ENCODE measurements at places on chromosomes 5 and 9.

DNA sequence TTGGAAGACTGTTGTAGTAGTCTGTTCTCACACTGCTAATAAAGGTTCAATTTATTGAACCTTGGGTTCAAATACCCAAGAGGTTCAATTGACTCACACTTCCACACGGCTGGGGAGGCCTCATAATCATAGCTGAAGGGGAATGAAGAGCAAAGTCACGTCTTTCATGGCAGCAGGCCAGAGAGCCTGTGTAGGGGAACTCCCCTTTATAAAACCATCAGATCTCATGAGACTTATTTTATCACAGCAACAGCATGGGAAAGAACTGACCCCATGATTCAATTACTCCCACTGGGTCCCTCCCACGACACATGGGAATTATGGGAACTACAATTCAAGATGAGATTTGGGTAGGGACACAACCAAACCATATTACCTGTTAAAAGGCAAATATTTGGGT lies 268.2 kb downstream of the TMEM167A start:
- DNase-seq, result no peak

DNA sequence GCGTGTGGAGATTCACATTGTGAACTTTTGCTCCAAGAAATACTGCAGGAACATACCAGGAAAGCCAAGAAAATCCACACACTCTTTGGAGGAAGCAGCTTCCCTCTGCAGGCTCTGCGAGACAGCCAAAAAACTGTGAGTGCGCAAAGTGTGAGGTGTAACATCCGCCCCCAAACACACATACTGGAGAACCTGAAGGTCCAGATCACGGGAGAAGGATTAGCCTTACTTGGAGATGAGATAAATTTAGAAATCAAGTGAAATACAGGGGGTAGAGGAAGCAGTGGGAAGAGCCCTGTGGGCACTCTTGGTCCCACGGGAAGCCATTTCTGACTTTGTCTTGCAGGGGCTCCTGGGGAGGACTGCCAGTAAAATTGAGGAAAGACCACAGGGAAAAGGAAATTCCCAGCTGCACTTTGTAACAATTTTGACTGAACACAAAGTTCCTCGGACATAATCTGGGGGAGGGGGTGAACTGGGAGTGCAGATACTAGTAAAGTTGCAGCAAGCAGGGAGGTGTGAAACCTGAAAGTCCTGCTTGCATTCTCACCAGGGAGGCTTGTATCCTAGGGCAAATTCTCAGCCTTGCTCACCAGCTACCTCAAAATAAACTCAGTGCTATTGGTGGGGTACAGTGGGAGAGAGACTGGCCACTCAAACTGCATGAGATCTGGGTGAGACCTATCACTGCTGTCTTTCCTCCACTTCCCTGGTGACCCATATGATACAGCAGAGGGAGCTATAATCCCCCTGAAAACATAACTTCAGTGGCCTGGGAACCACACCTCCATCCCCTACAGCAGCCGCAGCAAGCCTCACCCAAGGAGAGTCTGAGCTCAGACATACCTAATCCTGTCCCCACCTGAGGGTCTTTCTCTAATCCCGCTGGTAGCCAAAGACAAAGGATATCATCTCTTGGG lies 109.1 kb downstream of the ALDH1A1 start:
- DNase-seq, result no peak

DNA sequence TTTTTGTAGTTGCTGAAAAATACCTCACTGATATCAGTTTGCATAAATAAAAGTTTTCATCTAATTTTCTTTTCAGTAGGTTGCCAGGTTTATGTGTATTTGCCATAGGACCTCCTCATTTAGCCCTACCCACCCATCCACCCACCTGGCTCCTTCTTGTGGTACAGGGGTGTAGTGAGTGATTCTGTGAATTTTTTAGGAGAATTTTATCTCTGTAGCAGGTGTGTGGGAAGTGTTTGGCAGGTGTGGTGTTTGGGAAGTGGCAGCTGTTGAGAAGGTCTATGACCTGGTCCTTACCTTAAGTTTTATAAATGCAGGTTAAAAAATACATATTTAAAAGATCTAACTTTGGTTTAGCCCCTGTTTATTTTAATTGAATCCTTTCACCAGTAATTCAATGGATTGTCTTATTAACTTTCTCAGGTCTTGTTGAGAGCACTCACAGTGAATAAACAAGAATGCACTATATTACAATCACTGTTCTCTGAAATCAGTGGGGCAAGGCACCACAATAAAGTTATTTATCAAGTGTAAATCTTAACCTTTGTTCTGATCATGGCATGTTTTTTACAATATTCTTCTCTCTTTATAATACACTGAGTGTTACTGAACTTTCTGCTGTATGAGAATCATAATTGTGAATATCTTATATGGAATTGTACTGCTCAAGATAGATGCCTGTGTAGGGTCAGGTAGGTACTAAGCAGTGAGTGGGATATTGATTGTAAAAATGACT lies 189.1 kb downstream of the WDR70 start:
- no peak for DNase-seq

DNA sequence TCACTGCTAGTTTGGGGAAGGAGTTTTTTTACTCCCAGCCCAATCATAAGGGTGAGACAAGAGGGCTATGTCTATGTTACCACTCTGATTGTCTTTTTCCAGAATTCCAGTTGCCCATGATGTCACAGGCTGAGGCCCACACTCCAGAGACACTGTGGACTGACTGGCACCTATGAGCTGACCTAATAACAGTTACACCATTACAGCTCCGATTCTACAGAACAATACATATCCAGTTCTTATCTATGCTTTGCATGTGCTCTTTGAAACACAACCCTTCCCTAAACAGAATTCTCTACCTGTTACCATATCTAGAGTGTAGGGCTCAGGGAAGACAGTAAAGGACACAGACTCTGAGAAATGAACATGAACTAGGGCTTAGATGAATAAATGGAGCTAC lies 45.7 kb upstream of the ALDOB start:
- DNase-seq, result no peak

DNA sequence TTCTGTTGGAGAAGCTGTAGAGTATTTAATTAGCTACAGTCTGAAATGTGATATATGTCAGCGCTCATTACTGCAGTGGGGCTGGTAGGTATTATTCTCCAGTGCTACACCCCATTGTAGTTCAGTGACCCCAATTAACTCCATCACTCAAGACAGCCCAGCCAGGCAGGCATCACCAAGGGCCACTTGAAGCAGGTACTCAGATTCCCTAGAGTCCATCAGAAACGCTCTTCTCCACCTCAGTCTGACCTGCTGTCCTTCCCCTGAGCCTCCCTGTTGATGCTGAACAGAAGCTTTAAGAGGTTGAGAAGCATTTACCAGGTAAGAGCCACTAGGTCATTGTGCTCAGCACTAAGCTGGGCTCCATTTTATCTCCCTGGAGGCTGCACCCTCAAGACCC lies 71.8 kb downstream of the GALNT10 start:
- no peak for DNase-seq

DNA sequence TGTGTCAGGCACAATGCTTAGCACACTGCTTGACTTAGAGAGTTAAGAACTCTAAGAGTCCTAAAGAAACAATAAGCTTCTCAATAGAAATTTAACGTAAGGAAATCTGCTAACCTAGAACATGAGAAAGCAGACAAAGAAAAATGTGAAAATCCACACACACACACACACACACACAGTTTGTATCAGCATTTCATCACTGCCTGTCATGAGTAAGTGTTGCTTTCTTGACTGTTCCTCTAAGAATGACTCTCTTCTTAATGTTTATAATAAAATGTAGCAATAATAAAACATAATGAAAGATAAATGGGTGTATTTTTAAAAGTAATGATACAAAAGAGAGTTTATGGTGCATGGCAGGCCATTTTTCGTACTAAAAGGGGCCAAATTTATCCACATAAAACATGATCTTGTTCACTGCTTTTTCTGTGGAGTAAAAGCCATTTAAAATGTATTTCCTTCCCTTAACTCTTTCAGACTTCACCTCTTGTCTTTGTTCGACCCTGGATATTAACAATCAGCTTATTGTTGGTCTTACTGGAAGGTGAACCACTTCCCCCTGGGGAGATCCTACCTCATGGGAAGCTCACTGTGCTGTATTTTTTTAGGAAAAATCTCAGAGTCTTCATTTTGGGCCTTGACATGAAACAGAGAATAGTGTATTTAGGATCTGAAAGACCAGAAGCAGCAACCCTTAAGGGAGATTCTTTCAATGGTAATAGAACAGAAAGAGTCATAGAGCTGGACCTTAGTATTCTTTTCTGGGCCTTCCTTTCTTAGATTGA lies 107.3 kb upstream of the ANKRD55 start:
- DNase-seq, result no peak

- no peak for DNase-seq
Measured at GRCh38 chr5:5199495-5199894, 59.4 kb downstream of the ADAMTS16 start.

- no peak for DNase-seq
Measured at GRCh38 chr5:89293810-89294209, 410.8 kb upstream of the MEF2C start.

DNA sequence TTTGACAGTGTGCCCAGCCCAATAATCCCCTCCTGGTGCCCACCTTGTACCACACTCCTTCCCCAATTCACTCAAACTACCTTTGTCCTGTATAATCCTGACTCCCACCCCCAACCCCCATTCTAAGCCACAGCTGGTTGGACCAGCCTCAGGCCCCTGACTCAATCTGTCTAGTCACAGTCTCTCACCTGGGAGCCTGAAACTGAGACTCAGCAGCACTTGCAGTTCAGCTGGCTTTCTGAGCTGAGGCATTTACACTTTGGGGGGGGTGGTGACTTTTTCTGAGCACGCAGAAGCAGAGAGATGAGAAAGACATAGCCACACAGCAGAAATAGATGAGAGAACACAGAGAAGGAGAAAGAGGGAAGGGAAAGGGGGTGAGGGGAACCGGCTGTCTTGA lies 247.3 kb downstream of the MAN2A1 start:
- no peak for DNase-seq

DNA sequence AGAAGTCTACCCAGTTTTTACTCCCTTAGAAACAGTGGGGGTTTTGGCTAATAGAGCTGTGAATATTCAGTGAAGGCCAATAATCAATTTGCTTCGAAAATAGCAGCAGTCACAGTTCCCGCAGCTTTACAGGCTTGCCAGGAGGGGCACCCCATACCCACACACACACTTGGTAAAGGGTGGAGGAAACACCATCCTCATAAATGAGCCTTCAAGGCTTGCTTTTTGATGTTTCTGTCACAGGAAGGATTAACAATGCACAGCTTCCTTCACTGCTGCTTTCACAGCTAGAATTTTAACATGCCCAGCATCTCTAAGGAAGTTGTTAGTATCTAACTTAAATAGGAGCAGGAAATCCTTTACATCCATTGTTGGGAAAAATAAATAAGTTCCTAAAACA lies 1247.5 kb upstream of the C9orf72 start:
- no peak for DNase-seq

DNA sequence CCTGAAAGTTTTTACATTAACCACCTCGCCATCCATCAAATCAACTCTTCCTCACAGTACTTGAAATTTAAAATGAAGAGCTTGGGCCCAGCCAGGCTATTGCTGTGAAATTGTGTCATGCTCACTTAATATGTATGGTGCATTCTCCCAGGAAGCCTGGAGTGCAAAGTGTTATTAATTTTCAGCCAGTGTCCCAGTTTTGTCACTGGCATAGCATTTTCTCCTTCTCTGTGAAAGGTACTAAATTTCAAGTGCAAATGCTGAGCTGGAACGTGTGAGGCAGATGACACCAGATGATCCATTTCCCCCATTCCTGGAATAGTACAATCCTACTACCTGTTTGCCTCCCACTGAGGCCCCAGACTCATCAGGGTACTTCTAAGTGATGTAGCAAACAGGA lies 397.6 kb upstream of the ACTBL2 start:
- DNase-seq, result no peak

DNA sequence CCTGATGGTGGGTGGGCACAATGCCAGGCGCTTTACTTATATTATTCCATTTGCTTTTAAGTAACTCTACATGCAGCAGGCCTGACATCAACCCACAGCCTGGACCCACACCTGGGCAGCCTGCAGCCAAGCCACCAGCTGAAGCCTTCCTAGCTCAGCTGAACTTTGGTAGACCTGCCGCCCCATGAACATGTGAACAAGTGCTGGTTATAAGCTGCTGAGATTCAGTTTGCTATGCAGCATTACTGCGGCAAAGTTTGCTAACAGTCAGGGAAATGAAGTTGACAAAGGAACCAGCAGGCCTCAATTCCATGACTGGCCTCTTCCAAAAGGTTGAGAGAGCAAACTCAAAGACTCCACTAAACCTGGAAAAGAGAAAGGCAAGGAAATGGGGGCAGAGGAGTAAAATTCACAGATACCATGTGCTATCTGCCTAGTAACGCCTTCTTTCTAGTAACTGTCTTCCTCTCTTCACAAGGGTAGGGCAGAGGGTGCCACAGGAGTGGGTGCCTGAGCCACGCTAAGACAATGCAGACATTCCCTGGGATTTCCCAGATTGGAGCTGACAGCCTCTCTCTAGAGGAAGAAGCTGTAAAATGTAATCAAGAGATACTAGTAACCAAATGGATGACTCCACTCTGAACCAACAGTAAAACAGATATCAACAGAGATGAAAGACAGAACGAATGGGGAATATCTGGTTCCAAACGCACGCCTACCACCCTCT lies 2.9 kb downstream of the BOD1 start:
- DNase-seq, result no peak

DNA sequence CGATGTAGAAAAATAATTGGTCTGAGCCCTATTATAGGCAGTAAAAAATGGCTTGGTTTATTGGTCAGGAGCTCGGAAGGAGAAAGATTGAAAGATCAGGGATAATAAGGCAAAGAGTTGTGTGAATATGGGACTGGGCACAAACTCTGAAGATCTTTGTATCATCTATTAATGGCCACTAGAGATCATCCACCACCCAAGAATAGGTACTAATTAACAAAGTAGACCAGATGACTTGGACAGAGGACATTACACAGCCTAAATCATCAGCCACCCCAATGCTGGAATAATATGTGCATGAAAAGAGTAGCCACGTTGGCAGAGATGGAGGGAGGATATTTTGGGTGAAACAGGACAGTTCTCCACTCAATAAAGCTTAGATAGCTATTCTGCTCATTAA lies 364.1 kb downstream of the EFNA5 start:
- DNase-seq, result no peak

DNA sequence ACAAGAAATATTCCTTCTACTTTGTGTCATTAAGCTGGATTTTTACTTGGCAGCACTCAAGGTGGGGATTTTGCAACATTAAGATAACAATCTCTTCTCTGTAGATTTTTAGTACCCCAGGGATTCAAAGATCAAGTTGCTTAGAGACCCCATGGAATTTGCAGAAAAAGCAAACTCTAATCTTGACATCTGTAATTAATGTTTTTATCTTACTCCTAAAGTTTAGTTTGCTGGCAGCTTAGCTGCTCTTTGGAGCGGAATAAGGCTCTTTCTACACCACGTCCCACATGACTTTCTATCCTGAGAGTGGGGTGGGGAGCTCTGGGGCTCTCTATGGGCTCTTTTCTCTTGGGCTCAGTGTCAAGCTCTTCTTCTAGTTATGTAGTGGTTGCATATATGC lies 21.7 kb upstream of the SPDL1 start:
- no peak for DNase-seq

DNA sequence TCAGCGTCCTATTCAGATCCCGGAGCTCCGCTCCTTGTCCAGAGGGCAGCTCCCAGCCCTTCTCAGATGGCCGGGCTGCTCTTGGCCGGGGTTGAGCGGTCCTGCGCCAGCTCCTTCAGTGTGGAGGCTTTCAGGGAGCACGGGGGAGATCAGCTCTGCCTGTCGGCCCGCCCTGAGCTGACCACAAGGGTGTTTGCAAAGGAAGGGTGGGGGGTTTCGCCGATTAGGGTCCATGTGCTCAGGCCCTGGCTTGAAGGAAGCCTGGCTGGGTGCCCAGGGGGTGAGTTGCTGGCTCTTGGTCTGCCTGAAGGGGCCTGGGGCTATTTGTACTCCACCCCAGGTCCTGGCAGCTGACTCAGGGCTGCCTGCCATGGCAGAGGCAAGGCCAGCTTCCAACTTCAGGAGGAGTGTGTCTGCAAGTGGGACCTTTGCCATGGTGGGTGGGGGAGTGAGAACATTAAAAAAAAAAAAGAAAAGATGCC lies 250.1 kb upstream of the KLF4 start:
- DNase-seq, result no peak

Measured in stimulated activated CD8-positive, alpha-beta memory T cell treated with anti-CD3 and anti-CD28 coated beads, Interleukin-15, amount 100 ng/mL, for 1 hour (primary cell).